ENCODE measurements at places on chromosomes 2 and 18.

DNA sequence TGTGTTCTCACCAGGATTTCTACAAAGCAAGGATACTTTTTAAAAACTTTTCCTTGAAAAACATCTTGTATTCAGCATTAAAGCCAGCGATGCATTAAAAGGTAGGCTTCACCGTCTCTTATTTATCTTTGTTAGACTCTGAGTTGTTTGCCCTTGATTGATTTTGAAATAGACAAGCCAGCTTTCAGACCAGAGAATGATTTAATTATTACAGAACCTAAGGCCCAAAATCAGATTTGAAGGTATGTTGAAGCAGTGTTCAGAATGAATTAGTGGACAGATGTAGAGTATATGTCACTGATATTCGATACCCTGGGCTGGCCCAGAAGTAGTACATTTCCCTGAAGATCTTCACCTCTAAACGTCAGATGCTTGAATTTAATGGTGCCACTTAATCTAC is 136.4 kb downstream of the THSD7B start:
- no peak for DNase-seq

DNA sequence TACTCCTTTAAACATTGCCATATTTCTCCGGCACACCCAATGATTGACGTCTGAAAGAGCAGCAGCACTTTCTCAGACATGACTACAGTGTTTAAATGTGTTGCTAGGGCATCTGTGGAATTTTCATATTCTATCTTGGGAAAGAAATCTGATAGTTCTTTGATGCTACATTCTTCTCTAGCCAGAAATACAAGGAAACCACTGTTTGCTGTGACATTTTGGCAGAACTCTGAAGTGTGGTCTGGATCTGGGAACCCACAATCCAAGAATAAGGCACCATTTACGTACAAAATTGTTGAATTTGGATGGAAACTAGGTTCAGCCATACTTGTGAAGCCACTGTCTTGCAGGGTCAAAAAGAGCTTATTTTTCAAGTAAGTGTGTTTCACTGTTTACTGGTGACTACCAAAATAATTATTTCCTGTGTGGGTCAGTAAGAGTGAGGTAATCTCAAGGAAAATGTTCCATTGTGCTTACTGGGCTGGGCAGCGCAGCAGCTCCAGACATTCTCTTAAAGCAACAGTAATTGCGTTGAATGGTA is 21.3 kb upstream of the CD28 start:
- peak; percentile 97 for DNase-seq

- peak; percentile 15 for DNase-seq
Observed at GRCh38 chr2:50613161-50613560, 418.8 kb downstream of the NRXN1 start.

GRCh38 chr18:55322178-55322735 is 265.7 kb downstream of the TCF4 start:
- DNase-seq = peak; percentile 93

DNA sequence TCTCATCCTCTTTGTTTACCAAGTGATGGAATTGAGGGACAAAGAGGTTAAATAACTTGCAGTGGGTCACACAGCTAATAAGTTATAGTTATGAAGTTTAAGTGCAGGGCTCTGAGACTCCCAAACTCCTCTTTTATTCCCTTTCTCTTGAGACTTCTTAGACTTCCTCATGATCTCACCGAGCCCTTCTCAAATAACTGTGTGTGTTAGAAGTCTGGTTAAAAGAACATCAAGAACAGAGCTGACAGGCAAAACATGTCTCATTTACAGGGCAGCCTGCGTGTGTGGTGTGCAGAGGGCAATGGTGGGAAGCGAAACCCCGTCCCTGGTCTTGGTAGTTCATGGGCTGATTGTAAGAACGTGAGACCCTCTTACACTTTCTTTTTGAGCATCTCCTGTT is 368.0 kb downstream of the SLC4A3 start:
- peak; percentile 7 for DNase-seq

All from astrocyte of the hippocampus (primary cell).